Ecto neural progenitor cell (in vitro differentiated cells): ENCODE measurements at places on chromosomes 4 and X.

DNA sequence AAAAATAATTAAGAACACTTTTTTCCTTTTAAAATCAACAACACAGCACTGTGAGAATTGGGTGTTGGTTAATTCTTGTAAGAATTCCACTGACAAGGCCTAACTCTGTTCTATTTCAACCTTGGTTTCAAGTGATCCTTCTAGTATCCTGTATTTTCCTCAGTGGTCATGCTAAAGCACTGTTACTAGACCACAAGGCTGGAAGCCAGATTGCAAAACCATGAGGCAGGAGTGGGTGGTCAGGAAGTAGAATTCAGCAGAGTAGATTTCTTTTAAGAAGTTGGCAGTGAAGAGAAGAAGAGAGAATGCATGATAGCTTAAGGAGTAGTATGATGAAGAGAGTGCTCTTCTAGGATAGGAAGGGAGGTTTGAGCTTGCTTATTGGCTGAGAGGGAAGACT is 71.6 kb upstream of the LEF1 start:
- DNase-seq, result no peak

DNA sequence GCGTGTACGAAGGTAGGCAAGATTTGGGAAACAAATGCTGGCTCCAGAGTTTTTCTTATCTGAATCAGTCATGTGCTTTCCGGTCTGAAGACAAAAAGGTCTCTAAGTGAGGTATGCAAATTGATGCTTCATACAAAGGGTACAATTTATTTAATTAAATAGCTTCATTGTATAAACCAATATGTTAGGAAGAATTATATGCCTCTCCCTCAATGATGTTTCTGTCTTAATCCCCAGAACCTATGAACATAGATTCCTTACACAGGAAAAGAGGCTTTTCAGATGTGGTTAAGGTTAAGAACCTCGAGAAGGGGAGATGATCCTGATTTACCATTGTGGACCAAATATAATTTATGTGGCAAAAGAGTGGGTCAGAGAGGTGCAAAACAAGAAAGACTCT is 543.5 kb upstream of the PCDH10 start:
- DNase-seq, result no peak

- peak; percentile 62 for DNase-seq
Measured at GRCh38 chr4:184649971-184650855, 675 bp downstream of the PRIMPOL start.

DNA sequence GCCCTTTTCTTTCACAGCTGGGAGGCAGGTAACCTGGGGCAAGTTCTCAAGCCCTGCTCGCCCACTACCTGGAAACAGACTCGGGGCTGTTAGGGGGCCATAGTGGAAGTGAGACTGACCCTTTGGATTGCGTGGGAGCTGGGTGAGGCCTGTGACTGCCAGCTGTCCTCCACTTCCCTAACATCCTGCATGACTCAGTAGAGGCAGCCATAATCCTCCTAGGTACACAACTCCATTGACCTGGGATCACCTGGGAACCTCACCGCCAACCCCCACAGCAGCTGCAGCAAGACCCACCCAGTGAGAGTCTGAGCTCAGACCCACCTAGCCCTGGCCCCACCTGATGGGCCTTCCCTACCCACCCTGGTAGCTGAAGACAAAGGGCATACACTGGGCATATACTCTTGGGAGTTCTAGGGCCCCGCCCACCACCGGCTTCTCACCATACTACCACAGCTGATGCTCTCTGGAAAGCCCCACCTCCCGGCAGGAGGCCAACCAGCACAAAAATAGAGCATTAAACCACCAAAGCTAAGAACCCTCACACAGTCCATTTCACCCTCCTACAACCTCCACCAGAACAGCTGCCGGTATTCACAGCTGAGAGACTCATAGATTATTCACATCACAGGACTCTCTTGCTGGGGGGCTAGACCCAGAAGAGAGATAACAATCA is 61.1 kb upstream of the DCTD start:
- DNase-seq, result no peak

GRCh38 chr4:54717694-54718093 is 59.9 kb downstream of the KIT start:
- DNase-seq, result no peak
